Effector memory CD8-positive, alpha-beta T cell (primary cell): ENCODE measurements at places on chromosomes 12 and 14.

DNA sequence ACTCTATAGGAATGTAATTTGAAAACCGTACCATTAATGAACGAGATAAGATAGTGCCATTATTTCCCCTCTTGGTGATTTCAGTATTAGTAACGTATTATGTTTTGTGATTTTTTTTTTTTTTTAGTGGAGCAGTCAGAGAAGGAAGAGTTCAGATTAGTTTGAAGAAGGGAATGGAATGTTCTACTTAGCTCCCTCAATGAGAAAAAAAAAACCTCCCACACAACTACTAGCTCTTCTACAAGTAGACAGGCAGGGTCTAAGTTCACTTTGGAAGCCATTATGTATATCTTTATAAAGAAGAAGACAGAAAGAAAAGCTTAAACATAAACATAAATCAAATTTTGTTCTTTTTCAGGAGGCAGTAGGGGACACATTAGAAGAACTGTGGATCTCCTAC lies 27.3 kb downstream of the PNMA1 start:
- no peak for DNase-seq

DNA sequence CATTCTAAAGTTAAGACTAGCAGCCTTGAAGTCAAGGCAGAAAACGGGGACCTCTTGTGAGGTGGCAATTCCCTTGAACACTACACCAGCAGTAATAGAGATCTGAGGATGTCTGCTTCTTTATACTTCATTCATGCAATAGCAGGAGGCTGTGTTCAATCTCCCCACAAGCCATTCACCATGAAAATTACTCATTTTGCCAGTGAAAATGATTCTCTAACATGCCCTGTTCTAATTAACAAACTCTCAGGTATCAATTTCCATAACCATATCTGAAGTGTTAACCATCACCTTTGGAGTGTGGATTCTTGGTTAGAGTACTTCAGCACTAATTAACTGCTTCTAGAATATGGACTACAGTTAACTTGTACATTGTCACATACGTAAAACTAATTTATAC lies 3.4 kb upstream of the GLIPR1 start:
- DNase-seq, result no peak

DNA sequence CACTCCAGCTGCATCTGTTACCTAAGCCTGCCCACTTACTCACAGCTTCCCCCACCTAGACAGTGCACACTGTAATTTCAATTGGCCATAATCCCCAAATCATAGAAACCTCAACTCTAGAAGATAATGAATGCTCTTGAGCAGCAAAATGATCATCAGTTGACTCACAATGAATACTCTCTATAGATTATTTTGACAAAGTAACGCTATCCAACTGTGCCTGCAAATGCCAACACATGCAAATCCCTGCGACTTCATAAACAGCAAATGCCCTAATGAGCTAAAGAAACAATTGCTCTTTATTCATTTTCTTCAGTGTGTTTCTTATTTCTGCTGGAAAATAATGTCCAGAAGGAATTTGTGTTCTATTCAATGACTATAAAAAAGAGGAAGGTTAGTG lies 319.5 kb downstream of the PAWR start:
- no peak for DNase-seq

DNA sequence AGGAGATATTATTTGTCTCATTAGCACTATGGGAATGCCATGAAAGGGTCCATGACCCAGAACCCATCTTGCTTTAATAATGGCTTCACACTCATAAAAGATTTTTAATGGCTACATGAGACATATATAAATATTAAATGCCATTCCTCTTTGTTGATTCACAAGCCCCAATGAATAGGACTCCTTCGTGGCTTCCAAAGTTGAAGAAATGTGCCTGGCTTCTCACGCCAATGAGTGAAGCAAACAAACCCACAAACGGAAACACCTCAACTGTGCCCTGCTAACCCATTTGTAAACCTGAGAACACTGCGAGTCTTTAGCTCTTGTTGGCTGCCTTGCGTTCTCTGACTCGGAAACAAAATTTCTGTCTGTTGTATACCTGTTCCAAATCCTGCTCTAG lies 381.7 kb upstream of the DDHD1 start:
- DNase-seq, result no peak

DNA sequence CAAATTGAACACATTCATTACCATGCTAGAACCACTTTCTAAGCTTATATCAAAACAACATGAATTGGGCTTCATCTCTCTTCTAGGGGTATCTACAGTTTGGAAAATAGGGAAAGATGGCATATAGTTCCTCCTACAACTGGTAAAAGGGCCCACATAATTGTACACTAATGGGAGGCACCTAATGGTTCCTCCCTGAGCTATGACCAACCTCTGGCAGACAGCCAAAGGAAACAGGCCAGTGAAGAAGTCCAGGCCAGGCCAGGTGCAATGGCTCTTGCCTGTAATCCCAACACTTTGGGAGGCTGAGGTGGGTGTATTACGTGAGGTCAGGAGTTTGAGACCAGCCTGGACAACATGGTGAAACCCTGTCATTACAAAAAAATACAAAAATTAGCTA lies 23.2 kb upstream of the APOF start:
- DNase-seq, result no peak

- DNase-seq, result no peak
Measured at GRCh38 chr12:65524666-65525065, 246.2 kb downstream of the MSRB3 start.

DNA sequence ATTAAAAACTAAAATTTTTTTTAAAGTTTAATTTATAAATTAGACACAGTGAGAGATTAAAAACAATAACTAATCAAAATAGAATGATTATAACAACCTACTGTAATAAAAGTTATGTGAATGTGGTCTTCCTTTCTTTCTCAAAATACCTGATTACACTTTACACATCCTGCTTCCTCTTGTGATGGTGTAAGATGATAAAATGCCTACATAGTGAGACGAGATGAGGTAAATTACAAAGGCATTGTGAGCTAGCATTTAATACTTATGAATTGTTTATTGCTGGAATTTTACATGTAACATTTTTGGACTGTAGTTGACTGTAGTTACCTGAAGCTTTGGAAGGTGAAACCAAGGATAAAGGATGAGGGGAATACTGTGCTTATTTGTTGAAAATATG lies 94.2 kb upstream of the CLEC14A start:
- DNase-seq, result no peak

DNA sequence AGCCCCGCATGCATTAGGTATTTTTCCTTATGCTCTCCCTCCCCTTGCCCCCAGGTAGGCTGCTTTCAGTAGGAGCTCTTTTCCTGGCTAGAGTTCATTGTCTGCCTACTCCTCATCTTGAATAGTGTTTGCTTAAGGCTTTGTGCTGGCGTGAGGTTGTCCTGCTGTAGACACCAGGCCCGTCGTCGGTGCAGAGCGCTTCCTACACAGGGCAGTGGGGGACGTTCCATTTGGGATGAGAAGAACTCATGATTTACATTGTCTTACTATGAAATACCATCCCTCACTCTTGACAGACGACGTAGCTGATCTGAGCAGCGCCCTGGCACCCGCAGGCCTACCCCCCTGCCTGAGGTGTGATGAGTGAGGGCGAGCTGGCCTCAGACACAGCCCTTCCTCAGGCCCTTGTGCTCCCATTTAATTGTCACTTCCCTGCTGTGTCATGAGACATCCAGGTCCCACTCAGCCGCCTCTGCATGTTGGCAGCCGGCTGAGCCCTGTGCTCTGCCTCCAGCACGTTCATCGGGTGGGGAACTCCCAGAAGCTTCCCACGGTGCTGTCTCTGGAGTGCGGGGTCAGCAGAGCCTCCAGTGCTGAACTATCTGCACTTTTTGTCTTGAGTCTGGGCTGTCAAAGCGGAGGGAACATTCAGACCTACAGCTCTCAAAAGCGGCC lies 76.0 kb downstream of the WDR20 start:
- no peak for DNase-seq

GRCh38 chr14:101839236-101839635 lies 77.7 kb downstream of the PPP2R5C start:
- no peak for DNase-seq

GRCh38 chr14:105528586-105529318 lies 2.4 kb downstream of the TMEM121 start:
- DNase-seq, result no peak

GRCh38 chr12:114529966-114530365 lies 124.0 kb upstream of the TBX5 start:
- no peak for DNase-seq

GRCh38 chr12:102917026-102917787 lies at the start of gene PAH:
Gene PAH (minus strand): TSS chr12:102917244. CDS start chr12:102917130, 114 bp downstream.
- DNase-seq, result no peak

DNA sequence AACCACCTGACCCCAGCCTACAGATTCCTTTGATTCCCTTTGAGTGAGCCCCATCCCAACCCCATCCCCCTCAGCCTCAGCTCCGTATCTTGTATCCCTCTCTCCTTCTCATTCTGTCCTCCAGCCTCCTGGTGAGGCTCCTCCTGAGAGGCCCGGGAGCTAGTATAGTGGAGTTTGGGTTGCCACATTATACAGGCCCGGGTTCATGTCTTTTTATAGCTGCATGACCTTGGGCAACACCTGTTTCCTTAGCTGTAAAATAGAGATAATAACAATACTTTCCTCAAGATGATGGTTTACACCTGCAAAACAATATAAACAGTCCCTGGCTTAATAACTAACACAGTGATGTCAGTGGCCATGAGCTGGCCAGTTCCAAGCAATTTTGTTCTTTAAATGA lies 89.8 kb downstream of the STAB2 start:
- DNase-seq, result no peak

DNA sequence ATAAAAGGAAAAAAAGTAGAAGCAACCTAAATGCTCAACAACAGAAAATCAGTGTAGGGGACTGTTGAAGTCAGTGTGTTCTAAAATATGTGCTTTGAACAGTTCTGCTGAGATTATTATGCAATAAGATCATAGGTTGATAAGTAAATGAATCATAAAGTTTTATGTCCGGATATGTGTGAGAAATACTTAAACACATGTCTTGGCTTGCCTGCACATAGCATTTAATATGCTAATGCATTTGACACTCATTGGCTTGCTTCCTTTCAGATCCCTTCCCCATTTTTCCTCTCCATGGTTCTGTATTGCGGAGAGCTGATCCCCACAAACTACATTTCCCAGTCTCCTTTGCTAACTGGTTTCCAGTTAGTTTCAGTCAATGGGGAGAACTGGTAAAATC lies 573.8 kb upstream of the TBX3 start:
- DNase-seq, result no peak

- DNase-seq, result no peak
Measured at GRCh38 chr12:88897723-88898122, 317.5 kb upstream of the KITLG start.

DNA sequence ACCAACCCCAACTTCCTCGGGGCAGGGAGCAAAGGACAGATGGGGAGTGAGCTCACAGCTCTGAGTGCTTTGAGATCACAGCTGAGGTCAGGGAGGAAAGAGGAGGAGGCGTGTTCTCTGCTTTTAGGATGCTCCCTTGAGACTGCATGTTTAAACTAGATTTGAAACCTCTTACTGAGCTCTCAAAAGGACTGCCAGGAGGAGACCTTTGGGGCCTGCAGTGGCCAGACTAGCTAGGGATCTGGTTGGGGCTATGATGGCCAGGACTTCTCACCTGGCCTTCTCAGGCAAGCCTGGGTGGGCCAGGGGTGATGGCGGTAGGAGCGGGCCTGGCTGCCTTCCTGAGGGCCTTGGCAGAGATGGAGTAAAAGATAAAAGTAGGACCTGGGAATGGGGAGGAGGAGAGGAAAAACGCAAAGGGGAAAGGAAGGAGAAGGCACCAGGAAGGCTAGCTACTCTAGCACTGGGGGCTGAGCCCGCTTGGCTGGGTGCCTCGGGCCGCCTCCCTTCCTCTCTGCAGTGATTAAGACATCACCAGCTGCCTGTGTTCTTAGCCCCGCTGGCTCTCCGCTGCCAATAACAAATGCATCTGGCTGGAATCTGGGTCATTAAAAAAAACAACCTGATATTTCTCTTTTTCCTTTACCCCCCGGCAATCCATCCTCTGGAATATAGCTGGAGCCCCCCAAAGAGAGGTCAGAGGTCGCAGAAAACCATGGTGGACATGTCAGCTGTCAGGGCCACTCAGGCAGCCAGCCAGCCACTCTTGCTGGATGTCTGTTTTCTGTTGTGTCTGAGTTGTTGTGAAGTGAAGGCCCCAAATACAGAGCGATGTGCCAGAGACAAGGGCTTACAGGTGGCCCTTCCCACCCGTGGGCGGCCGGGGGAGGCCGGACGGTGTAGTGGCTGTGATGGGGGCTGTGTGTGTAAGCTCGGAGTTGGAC lies 141.3 kb downstream of the TSPAN9 start:
- no peak for DNase-seq

- DNase-seq, result no peak
Measured at GRCh38 chr14:32968972-32969544, 30.4 kb downstream of the NPAS3 start.

- no peak for DNase-seq
Measured at GRCh38 chr14:67166450-67166853, 22.8 kb upstream of the GARIN2 start.

GRCh38 chr12:26523708-26524150 lies 309.3 kb downstream of the ITPR2 start:
- DNase-seq, result no peak

DNA sequence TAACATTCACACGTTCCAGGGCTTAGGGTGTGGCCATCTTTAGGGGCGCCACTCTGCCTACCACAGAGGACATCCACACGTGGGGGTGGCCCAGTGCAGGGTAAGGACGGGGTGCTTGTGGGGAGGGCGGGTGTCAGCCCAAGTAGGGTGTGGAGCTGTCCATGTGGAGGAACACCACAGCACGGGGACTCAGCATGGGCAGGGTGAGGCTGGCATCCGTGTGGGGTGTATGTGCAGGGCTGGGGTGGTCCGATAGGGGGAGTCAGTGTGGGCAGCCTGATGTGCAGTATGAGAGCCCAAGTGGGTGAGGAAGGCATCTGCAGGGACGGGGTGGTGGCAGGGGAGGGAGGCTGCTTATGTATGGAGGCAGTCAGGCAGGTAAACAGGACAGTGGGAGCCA lies 17.7 kb downstream of the PSMC1 start:
- DNase-seq, result no peak

GRCh38 chr14:70782361-70782760 lies 27.0 kb downstream of the MAP3K9 start:
- no peak for DNase-seq

GRCh38 chr14:49659526-49660455 lies 24.7 kb upstream of the DNAAF2 start:
- no peak for DNase-seq

- DNase-seq, result no peak
Measured at GRCh38 chr12:42557586-42558172, 31.9 kb downstream of the PRICKLE1 start.

DNA sequence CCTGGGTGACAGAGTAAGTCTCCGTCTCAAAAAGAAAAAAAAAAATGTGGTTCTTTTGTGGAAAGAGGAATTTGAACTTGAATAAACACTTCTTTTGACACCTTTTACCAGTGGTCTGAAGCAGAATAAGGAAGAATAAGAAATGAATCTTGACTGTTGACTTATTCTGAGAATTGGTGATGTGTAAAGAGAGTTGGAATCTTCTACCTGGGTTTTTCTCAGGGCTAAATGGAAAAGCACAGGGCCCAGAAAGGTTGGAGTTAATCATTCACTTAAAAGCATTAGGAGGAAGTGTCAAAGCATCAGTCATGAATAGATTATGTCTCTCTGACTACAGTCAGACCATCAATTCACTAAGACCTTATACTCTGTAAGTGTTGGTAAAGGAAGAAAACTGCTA lies 13.9 kb downstream of the PNMA1 start:
- DNase-seq, result no peak

- DNase-seq, result no peak
Measured at GRCh38 chr12:81800298-81801148, 41.4 kb upstream of the PPFIA2 start.

- no peak for DNase-seq
Measured at GRCh38 chr12:75631831-75632230, 120.4 kb upstream of the KRR1 start.

- no peak for DNase-seq
Measured at GRCh38 chr12:5710260-5710878, 234.7 kb downstream of the ANO2 start.

GRCh38 chr12:3313675-3314663 lies 177.0 kb upstream of the PRMT8 start:
- no peak for DNase-seq
